ENCODE measurements at places on chromosomes 1 and 21.

DNA sequence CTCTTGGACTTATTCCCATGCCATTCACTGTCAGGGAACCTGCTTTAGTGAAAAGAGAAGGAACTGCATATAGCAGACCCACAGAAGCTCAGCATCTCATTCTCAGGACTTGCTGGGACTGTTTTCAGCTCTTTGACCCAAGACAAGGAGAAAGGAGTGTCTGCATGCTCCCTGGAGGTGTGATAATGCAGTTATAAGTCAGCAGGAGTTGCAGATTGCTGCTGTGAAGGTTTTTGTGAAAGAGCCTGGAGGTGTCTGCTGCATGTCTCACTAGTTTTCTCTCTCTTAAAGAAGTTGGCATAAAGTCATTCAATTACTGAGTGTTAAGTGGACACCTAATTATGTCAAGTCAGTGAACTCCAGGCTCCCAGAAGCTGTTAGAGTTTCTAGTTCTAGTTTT, 343.4 kb downstream of the BRINP2 start:
- no peak for DNase-seq

GRCh38 chr1:231982871-231983587, 356.4 kb downstream of the DISC1 start:
- DNase-seq, result no peak

DNA sequence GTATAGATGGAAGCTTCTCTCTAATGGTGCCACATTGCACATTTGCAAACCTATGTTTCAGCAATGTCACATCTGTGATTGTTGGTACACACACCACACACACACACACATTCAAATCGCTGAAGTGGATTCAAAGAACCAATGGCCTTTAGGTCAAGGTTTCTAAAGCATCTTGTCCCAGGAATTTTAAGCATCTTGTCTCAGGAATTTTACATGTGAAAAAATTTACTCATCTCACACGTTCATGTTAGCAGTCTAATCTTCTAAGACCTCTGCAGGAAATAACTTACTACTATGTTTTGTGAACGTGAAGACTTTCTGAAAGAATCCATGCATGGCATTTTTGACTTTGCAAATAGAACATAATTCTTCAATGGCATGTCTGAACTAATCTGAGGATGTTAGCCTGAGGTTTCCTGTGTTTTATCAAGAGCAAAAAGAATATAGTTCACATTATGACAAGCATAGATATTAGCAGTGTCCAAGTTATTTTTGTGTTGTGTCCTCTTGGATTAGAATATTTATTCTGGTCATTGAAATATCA, 125.1 kb downstream of the CYYR1 start:
- no peak for DNase-seq

- no peak for DNase-seq
These were observed 165.8 kb downstream of the RRAGC start for GRCh38 chr1:38693759-38694158.

DNA sequence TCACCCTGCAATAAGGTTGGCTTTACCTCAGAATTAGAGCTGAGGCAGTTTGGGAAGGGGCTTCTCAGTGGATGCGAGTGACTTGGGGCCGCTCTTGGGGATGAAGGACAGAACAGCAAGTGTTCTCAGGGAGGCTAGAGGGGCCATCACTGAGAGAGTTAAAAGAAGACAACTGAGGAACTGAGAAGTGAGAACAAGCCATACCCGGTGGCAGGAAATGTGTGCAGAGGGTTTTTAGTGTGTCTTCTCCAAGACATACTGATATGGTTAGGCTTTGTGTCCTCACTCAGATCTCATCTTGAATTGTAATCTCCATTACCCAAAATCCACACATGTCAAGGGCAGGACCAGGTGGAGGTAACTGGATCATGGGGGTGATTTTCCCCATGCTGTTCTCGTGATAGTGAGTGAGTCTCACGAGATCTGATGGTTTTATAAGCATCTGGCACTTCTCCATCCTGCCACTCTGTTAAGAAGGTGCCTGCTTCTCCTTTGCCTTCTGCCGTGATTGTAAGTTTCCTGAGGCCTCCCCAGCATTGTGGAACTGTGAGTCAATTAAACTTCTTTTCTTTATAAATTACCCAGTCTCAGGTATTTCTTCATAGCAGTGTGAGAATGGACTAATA, 75.8 kb downstream of the PCBP3 start:
- no peak for DNase-seq

DNA sequence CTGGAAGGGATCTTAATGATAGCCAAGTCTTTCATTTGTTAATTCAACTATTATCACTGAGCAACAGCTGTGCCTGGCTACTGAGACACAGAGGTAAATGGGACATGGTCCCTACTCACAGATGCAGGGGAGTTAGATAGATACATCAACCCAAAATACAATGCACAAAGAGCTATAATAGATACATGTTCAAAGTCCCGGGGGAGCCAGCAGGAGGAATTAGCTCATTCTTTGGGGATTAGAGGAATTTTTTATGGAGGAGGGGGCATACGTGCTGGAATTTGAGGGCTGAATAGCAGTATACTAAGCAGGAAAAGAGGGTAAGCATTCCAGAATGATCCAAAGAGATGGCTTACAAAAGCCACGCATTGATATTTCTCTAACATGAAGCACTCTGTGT, 34.6 kb downstream of the C8B start:
- no peak for DNase-seq

DNA sequence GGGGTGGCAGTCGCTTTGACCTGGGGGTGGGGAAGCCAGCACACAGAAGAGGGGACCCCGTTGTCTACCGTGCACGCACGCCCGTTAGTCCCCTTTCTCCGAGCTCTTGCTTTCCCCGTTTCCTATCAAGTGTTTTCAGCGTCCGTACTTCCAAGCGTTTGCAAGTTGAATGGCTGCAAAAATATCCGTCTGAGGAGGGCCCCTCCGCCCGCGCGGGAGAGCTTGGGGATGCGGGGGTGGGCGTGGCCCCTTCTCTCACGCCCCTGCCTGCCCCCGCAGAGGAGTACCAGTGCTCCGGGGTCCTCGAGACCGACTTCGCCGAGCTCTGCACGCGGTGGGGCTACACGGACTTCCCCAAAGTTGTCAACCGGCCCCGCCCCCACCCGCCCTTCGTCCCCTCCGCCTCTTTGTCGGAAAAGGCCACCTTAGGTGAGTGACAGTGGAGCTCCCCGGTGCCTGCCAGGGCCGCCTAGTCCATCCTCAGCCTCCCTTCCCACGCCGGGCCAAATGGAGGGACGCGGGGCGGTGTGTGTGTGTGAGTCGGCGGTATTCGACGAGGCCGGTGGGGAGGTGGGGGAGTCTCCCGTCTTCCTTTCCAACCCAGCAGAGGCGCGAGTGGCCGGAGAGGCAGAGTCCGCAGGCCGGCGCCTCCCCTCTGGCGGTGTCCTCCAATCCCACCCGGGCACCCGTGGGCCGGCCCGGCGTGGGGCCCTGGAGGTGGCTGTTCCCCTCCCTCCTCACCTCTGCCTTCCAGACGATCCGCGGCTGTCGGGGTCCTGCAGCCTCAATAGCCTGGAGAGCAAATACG, 3.4 kb downstream of the LRRC71 start:
- no peak for DNase-seq

DNA sequence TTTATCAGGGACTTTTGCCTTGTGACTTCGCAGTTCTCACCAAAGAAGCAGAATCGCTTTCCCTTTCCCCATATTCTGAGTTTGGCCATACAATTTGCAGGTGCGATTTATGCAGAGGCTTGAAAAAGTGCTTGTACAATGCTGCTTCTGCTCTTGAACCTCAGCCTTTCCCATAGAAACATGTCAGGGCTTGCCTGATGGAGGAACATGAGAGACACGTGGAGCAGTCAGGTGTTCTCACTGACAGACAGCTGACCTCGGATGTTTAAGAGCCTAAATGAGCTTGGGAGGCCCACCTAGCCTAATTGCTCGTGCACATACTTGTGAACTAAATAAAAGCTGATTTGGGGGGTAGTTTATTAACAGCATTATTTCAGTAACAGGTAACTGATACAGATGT, 290.0 kb downstream of the S1PR1 start:
- no peak for DNase-seq

DNA sequence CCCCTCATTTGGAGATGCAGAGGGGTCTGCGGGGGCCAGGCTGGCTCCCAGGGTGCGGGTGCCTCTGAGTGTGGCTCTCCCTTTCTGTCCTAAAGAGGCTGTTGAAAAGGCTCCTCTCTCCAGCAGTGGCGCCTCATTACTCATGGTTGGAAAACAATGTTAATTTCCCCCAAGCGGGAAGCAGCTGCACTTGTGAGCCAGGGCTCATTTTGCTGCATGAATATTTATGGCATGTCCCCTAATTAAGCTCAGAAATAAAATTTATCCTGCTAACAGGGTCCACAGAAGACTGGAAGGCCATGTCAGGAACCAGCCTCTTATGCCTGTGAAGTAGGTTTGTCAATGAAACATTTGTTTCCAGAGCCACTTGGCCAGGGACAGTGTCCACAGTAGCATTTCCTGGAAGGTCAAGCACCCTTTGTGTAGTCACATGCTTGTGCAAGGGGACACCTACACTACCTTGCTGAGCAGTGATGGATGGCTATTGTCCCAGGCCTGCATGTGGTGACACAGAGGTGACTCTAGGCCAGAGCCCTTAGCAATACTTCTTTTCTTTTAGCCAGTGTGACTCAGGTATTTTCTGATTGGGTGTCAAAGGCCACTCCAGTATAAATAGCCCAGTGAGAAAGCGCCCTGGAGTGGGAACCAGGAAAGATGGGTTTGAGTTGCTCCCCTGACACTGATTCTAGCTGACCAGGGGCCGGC, 259.0 kb downstream of the FOXD2 start:
- DNase-seq, result no peak

DNA sequence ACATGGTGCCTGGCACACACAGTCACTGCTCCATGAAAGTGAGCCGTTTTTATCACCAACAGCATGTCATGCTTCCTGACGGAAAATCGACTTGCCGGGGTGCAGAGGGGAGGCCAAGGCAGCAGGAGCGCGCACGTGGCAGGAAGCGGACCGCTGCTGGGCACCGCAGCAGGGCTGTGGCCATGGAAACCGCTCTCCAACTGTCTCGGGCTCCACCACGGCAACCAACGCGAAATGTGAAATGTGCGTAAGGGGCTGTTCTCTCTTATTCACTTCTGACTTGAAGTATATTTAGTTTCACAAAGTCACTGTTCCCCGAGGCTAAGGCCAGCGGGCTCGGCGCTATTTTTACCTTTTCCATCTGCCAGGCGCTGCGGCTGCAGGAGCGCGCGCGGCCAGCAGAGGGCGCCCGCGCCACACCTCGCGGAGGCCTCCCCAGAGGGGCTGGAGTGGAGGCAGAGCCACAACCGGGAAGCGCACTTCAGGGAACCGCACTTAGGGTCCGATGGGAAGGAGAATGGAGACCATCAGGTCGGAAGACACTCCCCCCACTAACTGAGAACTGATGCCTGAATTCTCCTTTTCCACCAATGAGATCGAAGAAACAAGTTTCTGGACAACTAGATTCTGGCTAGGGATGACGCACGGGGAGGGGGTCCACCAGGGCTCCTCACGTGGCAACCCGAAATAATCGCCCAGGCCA, 19.7 kb downstream of the RCC2 start:
- no peak for DNase-seq

DNA sequence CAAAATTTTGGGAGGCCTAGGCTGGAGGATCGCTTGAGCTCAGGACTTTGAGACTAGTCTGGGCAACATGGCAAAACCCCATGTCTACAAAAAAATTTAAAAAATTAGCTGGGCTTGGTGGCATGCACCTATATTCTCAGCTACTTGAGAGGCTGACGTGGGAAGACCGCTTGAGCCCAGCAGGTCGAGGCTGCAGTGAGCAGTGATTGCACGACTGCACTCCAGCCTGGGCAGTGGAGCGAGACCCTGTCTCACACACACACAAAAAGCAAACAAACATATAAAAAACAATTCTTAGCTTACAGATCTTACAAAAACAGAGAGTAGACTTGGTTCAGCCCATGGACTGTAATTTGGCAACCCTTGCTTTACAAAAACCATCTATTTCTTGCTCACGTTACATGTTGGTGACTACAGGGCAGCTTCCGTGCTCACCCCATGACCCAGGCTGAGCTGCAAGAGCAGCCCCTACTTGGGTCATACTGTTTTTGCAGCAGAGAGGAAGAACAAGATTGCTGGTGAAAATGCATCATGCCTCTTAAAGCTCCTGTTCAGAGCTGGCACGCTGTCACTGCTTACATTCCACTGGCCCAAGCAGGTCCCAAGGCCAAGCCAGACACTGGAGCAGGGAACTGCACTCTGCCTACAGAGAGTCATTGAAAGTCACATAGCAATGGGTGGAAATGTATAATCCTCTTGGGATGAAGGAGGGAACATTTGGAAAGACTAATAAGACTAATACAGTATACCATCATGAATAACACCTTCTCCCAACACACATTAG, 13.4 kb upstream of the ZBTB8A start:
- DNase-seq, result no peak

DNA sequence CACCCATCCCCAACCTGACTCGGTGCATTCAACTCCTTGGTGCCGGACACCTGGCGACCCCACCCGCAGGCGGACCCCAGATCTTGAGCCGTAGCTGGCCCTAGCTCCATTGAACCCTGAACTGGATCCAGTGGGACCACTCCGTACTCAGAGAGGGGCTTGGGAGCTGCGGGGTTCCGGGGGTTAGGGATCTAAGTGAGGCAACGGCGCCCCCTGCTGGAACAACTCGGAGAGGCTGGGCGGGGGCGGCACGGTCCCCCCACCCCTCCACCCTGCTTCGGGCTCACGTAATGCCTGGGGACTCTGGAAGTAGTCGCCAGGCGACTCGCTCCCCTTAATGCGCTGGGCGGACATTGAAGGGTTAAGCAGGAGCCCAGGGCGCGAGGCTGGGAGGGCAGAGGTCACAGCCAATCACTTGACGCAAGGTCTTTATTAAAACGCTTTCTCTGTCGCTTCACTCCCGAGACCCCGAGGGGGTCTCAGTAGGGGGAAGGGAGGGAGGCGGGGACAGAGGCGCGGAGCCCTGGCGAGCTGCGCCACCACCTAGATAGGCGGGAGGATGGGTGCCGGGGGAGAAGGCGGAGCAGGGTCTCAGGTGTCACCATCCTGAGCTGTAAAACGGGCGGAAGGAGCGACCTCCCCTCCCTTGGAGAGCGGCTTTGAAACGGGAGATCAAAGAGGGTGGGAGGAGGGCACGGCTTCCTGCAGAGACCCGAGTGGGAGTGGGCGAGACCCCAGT, 704 bp upstream of the CRABP2 start:
- DNase-seq, result peak; percentile 36

GRCh38 chr21:44425307-44425894, 29.9 kb upstream of the LRRC3 start:
- DNase-seq, result no peak

- no peak for DNase-seq
These were observed 32.0 kb downstream of the AGO3 start for GRCh38 chr1:35962952-35963351.

DNA sequence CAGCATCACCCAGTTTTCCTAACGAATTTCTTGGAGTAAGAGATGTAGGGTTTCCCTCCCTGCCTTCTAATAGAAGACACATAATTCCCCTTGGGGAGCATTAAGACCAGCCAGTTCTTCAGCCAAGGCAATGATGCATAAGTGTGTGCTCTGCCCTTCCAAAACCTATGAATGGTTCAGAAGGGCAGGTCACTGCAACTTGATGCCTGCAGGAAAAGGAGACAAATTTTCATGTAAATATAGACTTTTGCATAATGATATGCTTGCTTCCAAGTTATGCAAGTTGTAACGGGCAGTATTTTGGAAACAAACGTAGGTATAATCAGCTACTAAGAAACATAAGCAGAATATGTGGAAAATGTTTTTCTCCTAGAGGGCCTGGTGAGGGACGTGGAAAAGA, 31.6 kb downstream of the PTGS2 start:
- no peak for DNase-seq

GRCh38 chr1:216794586-216794985, 71.4 kb upstream of the ESRRG start:
- no peak for DNase-seq
